ENCODE measurements at places on chromosomes 6 and 20. TPM values are rescaled to one million over a fixed set of nuclear protein-coding genes. Genes with fewer than 3 reads are reported as not detected.
A peak's percentile ranks its signal among the peaks of the same experiment; 100 is the strongest.

DNA sequence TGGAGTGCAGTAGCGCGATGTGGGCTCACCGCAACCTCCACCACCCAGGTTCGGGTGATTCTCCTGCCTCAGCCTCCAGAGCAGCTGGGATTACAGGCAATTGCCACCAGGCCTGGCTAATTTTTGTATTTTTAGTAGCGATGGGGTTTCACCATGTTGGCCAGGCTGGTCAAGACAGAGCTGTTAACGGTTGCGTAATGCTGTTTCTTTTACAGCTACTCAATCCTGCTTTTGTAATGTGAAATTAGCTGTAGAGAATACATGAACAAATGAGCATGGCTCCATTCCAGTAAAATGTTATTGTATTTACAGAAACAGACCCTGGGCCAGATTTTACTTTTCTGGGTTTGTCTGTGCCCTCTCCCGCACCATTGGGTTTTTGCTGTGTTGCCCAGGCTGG is 1.9 kb downstream of the PNLDC1 start:
- no peak for DNase-seq

The HFE gene
- 0.56 TPM for total RNA-seq

The LINC00237 gene
- not detected for total RNA-seq

The MACROD2 gene
- not detected for total RNA-seq

The BTN1A1 gene
- not detected for total RNA-seq

The BPIFB1 gene
- not detected for total RNA-seq

- DNase-seq, result no peak
These were observed 28.4 kb upstream of the EPM2A start for GRCh38 chr6:145763742-145764141.

- DNase-seq, result no peak
These were observed 554.8 kb downstream of the DHX35 start for GRCh38 chr20:39516964-39517363.

The VGLL2 gene
- total RNA-seq, result not detected

The BHLHE23 gene
- total RNA-seq, result not detected

DNA sequence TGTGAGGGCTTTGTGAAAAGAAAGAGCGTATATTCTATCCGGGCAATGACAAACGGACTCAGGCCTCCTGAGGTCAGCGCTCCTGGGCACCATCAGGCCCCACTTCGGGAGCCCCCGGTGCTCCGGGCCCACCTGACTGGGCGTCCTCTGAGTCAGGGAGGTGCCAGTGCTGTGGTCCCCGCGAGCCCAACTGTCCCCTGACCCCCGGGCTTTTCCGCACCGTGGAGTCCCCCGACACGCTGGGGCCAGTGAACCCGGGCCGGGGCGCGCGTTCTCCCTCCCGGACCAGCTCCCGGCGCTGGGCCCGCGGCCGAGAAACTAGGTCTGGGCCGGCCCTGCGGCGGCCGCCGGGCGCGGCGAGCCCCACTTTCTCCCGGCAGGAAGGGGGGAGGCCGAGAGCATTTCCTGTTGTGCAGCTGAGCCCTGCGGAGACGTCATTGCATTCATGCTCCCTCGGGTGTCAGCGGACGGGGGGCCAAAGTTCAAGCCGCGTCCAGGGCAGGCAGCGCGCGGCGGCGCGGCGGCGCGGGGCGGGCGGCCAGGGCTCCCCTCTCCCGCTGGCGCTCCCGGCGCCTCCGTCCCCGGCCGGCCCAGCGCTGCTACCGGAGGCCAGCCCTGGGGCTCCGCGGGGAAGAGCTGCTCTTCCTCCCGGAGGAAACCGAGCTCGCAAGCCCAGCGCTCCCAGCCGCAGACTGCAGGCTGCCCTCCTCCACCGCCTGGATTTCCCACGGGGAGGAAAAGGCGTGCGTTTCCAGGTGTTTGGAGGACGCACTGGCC is 18.3 kb downstream of the HIVEP2 start:
- peak; percentile 90 for DNase-seq

The PGBD1 gene
- 2.4 TPM for total RNA-seq

The SLC22A23 gene
- 0.16 TPM for total RNA-seq

- no peak for DNase-seq
These were observed 30.0 kb downstream of the SIRPA start for GRCh38 chr20:1924910-1925861.

- peak; percentile 83 for DNase-seq
These were observed 43.0 kb upstream of the PTGIS start for GRCh38 chr20:49610691-49611538.

DNA sequence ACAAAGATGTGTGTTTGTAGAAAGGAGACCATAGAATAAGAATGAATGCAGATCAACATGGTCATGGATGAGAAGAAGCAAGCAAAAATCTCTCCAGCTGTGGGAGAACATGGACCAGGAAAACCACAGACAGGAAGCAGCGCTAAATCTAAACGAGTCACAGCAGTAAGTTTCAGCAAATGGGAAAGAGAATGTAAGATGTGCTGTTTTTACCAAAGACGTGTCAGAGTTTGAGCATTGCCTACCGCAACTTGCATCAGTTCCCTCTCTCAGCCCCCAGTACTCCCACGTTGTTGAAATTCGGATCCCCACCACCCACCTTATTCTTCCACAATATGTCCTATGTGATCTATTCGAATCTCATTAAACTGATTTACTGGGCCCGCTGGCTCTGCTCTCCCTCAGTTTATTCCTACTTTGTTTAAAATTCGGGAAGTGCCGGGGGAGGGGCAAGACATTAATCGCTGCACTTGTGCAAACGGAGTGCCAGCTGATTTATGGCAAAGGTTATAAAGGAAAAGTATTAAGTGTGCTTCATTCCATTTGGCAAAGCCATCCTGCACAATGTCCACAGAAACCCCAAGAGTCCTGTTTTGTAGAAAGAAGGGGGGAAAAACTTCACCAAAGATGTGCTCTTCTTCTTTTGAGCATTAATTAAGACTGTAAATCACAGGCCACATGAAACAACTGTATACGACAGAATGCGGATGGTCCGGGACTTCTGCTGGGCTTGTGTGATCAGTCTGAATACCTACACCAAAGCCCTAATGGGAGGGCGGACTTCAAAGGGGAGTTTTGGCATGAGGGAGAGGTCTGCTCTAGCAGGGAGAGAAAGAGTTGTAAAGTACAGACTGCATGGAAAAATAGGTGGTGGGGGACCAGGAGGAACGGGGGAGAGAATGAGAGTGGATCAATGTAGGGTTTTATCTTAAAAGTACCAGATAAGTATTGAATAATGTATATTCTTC is 59.1 kb upstream of the PRDM1 start:
- DNase-seq, result peak; percentile 15

DNA sequence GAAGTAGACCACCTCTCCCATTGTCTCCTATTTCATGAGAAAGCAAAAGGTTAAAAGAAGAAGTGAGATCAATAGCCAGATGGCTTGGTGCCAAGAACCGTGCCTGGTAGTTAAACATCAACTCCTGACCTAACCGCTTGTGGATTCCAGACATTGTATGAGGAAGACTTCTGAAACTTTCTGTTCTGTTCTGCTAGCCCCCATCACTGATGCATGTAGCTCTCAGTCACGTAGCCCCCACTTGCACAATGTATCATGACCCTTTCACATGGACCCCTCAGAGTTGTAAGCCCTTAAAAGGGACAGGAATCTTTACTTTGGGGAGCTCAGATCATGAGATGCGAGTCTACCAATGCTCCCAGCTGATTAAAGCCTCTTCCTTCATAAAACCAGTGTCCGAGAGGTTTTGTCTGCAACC is 301.2 kb downstream of the RNGTT start:
- no peak for DNase-seq

The RWDD1 gene
- 44.3 TPM for total RNA-seq

The USP49 gene
- total RNA-seq, result 5.7 TPM

- DNase-seq, result no peak
These were observed 63.7 kb upstream of the CTNNBL1 start for GRCh38 chr20:37630166-37630565.

The TRIM15 gene
- not detected for total RNA-seq

DNA sequence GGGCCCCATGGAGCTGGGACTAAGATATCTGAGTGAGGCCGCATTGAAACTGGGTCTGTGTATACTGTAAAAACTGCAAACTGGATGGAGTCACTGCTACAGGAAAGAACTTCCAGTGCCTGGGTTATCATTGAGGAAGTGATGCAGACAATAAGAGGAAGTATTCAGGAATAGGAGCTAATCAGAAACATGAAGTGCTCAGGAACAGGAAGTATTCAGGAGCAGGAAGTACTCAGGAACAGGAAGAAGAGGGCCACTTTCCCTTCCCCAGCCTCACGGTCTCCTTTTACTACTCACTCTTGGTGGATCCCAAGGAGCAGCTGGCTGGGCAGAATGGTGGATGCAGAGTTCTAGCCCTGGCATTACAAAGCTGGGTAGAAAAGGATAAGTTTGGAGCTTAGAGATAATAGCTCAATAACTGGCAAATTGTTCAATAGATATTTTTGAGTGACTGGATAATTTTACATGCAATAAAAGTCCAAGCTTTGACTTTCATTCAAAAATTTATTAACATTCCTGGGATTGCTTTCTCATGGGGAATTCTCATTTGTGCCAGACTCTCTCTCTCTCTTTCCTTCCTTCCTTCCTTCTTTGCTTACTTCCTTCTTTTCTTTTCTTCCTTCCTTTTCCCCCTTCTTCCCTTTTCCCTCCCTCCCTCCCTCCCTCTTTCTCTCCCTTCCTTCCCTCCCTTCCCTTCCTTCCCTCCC is 82.2 kb upstream of the PAX1 start:
- DNase-seq, result no peak

- no peak for DNase-seq
These were observed 13.6 kb upstream of the SLCO4A1 start for GRCh38 chr20:62628691-62629090.

The AGER gene
- total RNA-seq, result 16.4 TPM

DNA sequence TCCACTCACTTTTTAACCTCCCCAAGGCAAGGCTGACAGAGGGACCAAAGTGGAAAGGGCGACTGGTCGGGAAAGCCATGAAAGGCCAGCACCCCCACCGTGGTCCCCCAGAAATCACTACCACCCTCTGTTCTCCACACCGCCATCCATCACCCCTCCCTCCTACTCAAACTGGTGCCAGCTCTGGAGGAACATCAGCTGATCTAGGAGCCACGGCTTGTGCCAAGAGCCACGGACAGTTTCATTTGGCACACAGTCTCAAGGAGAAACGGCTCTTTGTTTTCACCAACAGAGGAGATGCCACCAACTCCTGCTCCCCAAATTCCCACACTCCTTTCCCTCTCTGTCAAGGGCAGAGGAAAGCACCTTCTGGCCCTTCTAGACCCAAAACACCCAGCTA is 26.0 kb downstream of the TBC1D7 start:
- no peak for DNase-seq

The SYCP2L gene
- 0.32 TPM for total RNA-seq

The GLP1R gene
- total RNA-seq, result 1.1 TPM

The PTCHD4 gene
- not detected for total RNA-seq

DNA sequence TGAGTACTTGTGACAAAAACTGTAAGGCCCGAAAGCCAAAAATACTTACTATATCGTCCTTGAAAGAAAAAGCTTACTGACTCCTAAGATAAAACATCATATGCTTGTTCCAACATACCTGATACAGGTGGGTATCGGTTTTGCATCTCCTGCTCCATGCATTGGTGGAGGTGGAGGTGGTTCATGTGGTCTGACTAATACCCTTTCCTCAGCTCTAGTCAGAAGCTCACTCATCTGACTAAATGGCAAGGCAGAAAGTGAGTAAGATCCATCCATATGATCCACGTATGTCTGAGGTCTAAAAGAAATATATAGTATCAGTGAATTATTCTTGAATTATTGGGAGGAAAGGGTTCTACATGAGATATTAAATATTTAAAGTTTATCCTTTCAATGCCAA is 76.2 kb downstream of the WASF1 start:
- DNase-seq, result no peak

The COL9A3 gene
- total RNA-seq, result not detected

GRCh38 chr6:137271245-137272183 is 52.3 kb upstream of the IFNGR1 start:
- no peak for DNase-seq

GRCh38 chr6:57097596-57097995 is 7.6 kb downstream of the ZNF451 start:
- DNase-seq, result no peak

- DNase-seq, result peak; percentile 70
These were observed 14.2 kb downstream of the PAX1 start for GRCh38 chr20:21719592-21720214.

DNA sequence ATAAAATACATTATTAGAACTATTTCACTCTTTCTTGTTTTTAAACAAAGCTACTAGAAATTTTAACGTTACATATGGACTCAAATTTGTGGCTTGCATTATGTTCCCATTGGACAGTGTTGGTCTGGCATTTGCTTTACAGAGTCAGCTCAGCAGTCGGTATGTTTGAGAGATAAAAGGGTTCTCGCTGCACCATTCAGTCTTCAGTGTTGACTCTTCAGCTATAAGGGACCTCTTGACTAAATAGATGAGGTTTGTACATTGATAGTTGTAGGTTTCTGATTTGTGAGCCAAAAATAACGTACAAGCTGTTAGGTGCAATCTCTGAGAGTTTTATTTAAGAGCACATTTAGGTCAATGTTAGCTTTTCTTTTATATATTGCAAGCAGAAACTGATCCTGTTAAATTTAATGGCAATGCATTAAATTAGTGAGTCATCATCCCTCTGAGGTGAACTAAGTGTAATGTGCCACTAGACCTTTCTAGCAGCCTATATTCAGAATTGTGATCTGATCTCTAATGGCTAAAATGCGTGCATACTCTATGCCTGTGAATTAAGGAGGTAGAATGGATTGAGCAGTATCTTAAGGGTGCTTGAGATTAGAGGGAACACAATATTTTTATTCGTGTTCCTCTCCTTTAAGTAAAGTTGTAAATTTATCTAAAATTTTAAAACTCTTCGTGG is 485.6 kb upstream of the SYNCRIP start:
- no peak for DNase-seq

The ZNF341 gene
- total RNA-seq, result 4.3 TPM

GRCh38 chr20:10708351-10709185 is 34.8 kb upstream of the JAG1 start:
- no peak for DNase-seq

DNA sequence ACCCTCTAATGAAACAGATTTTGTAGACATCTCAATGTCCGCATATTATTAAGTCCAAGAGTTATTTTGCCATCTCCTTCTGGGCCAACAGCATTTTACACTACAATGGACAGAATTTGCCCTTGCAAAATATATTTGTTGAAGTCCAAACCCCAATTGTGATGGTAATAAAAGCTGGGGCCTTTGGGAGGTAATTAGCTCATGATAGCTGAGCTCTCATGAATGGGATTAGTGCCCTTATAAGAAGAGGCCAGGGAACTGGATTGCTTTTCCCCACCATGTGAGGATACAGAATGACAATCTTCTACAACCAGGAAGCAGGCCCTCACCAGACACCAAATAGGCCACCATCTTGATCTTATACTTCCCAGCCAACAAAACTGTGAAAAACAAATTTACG is 44.9 kb upstream of the MTRF1L start:
- no peak for DNase-seq

DNA sequence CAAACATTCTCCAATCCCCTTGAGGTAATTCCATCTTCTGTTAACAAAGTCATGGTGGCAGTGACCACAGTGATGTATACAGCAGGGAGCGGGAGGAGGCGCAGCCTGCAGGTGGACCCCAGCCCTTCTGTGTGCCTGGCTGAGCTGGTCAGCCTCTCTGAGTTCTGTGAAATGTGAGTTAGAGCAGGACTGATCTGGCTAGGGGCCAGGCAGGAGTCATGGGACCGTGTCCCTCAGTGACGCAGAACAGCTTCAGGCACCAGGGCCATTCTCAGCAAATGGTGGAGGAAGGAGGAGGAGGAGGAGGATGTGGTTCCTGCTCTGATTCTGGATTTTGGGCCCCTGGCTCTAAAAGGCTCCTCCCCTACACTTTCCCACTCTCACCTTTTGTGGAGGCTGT is 6.9 kb downstream of the PHACTR3 start:
- no peak for DNase-seq

GRCh38 chr20:62127799-62128198 is 5.5 kb downstream of the LSM14B start:
- DNase-seq, result no peak
